ENCODE measurements at places on chromosomes 4 and X.

- DNase-seq, result no peak
Measured at GRCh38 chrX:31038575-31039326, 33.1 kb downstream of the FTHL17 start.

GRCh38 chrX:101685923-101686322 lies 26.3 kb upstream of the ARMCX2 start:
- no peak for DNase-seq

DNA sequence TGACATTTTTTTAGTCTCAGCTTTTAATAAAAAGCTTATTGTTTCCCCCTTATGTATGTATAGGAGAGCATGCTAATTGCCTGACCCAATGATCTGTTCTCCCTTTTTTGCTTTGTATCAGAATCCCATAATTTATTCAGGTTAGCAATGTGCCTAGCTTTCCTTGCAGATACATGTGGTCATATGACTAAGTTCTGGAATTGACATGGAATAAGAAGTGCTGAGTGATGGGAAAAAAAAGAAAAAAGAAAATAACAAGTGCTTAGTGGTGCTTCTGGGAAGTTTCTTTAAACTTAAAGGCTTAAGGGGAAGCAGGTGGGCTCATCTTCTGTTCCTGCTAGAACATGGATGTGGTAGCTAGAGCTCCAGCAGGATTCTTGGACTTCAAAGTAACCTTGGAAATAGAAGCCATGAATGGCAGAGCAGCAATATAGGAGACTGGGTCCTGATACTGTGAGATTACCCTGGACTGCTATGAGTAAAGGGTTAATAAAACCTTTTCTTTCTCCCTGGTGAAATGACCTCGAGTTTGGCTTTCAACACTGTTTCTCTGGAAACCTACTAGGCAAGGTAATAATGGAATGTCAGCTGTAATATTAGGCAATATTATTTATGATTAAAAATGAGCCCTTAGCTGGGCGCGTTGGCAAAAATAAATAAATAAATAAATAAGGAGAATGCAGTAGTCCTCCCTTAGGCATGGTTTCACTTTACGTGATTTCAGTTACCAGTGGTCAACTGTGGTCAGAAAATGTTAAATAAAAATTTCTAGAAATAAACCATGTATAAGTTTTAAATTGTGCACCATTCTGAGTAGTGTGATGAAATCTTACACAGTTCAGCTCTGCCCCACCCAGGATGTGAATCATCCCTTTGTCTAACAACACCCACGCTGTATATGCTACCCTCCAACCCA lies 16.7 kb upstream of the RBM41 start:
- no peak for DNase-seq

DNA sequence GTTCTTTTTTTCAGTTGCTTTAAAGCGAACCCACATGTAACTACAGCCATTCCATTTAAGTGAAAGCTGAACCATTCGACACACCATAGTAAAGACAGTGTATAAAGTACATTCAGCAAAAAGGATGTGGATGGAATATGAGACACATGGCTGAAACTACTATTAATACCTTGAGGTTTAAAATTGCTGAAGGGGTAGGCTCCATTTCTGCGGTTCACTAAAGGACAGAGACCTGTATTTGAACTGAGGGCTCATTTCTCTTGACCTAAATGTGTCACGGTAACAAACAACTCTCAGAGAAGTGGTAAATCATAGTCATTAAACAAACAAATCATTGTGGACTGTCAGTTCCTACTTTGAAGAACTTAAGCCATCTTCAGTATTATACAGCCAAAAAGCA lies 1085.6 kb upstream of the TENM3 start:
- DNase-seq, result no peak

- no peak for DNase-seq
Measured at GRCh38 chrX:20061855-20062254, 54.9 kb downstream of the MAP7D2 start.

Data from vagina (tissue), 2 donors.